NCI-H1105 treated with DMSO at 0.1 percent for 48 hours (cell line): ENCODE measurements at places on chromosomes 6 and 20.

DNA sequence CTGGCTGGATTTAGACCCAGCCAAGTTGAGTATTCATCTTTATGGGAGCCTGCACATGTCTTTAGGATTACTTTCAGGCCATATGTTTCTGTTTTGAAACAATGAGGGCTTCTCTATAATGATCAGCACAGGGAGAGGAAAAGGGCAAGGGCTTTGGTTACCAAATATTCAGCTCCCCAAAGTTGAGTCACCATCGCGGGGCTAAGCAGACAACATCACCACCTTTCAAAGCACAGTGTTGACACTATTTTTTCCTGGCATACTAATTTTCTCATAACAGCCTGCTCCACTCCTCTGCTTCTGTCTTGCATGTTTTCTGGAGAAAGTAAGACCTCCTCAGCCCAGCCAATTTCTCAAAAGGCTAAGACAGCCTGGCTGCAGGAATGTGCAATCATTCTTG is 4.9 kb downstream of the SCML4 start:
- no peak for DNase-seq

- no peak for DNase-seq
Observed at GRCh38 chr20:62365814-62366369, 1.2 kb downstream of the LAMA5 start.

DNA sequence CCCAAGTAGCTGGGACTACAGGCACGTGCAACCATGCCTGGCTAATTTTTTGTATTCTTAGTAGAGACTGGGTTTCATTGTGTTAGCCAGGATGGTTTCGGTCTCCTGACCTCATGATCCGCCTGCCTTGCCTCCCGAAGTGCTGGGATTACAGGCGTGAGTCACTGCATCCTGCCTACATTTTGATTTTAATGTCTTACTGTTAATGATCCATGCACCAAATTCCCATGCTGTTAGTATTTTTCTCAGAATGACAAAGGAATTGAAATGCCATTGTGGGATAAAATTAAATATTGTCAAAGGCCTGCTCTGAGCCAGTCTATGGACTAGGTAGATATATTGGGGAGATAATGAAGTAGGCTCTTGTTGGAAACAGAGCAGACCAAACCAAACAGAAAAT is 28.2 kb downstream of the CBFA2T2 start:
- no peak for DNase-seq

- DNase-seq = no peak
Observed at GRCh38 chr20:63333241-63333836, 27.8 kb downstream of the CHRNA4 start.

DNA sequence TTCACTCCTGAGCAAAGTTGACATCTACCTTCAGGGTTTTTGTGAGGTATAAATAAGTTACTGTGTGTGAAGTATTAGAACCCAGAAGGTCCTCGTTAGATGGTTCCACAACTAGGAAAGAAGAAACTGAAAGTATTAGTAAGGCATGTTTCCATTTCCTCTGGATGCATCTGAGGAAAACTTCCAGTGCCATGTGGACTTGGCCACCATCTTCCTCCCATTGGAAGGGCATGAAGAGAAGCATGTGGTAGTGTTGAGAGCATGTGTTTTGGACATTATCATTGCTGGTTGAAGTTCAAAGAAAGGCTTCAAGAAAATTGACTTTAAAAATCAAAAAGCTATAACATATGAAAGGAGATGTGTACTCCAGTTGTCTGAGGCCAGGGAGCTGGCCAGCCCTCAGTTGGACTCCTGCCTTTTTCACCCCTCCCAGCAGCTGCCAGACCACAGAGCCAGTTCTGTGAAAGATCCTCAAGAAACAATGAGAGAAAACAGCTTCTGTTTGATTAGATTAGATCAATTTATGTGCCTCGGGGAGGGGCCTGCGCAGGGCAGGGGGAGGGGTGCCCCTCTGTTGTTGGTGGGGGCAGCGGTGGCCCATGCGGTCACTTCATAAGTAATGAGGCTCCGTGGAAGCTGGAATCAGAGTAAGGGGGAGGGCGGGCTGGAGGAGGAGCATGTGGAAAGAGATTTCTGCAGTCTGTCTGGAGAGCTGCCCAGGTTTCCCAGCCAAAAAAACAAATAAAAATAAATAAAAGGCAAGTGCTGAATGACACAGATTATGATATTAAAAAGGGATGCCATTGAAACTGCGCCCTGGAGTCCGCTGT is 154.0 kb downstream of the JARID2 start:
- DNase-seq = peak; percentile 79

DNA sequence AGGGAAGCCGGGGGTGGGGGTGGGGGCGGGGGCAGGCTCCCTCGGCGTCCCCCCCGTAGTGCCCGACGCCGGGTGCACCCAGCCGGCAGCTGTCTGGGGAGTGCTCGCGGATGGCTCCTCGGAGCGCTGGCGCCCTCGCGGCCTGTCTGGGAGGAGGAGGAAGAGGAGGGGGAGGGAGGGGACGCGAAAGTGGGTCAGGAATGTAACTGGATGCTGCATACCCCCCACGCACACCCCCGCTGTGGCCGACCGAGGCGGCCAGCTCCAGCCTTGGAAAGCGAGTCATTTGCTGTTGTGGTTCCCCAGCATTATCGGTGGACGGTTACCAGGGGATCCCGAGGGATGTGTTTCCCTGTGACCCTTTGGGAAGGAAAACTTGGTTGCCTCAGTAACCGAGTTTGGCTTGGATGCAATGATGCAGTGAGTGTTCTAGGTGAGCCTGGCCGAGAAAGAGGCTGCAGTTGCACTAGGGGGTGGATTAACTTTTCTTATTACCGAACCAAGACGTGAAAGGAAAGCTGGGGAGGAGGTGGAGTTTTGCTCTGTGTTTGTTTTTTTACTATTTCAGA is 55.2 kb upstream of the RREB1 start:
- peak; percentile 67 for DNase-seq

DNA sequence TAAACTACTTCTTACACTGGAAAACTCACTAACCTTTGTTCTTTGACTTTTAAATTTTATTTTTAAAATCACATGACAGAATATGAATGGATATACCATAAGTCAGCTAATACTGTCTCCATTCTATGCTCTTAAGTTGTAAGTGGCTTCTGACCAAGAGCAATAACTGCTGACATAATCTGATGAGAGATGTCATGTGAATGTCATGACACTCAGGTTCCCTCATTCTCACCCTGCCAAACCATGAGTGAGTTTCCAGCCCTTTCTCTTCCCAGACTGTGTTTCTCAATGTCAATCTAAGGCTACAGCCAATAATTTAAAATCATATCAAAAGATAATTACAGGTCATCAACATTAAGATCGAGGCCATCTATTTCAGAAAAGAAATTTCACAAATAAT is 39.7 kb downstream of the KIF16B start:
- no peak for DNase-seq

GRCh38 chr20:31723069-31723318 is 326 bp upstream of the BCL2L1 start:
- no peak for DNase-seq

GRCh38 chr6:140069576-140069975 is 695.1 kb upstream of the CITED2 start:
- DNase-seq = no peak

GRCh38 chr20:47013606-47014005 is 119.0 kb downstream of the EYA2 start:
- DNase-seq = no peak

DNA sequence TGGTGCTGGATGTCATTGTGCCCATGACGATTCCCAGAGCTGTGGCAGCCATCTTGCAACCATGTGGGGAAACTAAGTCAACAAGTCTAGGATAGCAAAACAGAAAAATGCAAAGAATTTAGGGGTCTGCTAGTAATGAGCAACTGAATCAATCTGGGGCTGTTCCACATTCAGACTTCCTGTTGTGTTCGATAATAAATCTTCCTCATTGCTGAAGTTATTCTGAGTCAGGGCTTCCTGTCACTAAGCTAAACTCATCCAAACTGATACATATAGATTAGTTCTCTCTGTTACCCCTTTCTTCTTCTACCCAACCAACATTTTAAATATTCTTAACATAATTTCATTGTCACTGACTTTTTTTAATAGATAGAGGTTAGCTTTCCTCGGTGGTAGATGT is 205.9 kb downstream of the HACE1 start:
- no peak for DNase-seq

GRCh38 chr6:32166411-32167061 is 2.1 kb downstream of the EGFL8 start:
- no peak for DNase-seq

GRCh38 chr6:158338311-158339112 is 26.2 kb downstream of the TULP4 start:
- DNase-seq = peak; percentile 55

DNA sequence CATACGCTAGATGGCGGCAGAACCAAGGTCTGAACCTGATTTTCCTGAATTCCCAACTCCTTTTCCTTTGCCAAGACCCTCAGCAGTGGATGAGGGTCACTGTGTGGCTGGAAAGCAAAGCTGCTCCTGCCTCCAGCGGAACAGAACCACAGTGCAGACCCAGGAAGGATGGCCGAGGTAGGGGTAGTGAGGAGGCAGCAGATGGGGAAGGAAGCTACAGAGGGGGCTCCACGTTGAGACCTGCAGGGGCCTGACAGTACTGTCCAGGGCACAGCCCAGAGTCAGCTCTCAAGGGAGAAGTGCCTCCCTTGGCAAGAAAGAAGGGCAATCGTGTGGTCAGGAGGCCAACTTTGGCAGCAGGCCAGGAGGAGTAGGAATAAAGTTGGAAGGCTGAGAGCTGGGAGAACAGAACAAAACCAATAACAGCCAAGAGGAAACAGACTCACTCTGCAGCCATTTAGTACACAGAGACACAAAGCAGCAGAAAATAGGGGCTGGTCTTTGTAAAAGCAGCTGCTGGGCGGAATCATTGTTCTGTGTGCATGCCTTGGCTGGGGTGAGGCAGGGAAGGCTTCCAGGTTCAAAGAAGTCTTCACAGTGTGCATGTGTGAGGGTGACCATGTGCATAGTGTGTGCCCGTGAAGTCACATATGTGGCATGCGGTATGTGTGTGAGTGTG is 3.1 kb downstream of the GABRR2 start:
- DNase-seq = peak; percentile 38

DNA sequence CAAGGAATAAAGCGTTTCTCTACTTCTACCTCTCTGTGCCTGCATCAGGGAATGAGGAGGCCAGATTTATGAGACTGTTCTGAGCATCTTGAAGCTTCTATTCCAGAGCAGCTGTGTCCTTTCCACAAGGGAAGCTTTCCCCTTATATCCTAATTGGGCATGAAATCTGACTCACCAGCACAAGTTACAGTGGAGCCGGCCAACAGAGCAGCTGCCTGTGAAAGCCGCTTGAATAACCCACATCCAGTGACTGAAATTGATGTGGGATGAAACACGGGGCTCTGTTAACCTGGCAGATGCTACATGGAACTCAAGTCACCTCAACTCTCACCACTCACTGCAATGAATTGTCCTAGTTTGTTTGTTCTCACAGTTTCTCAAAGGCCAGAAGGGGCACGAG is 400.3 kb downstream of the TFAP2A start:
- DNase-seq = no peak

- no peak for DNase-seq
Observed at GRCh38 chr6:163866192-163866591, 451.7 kb downstream of the QKI start.

DNA sequence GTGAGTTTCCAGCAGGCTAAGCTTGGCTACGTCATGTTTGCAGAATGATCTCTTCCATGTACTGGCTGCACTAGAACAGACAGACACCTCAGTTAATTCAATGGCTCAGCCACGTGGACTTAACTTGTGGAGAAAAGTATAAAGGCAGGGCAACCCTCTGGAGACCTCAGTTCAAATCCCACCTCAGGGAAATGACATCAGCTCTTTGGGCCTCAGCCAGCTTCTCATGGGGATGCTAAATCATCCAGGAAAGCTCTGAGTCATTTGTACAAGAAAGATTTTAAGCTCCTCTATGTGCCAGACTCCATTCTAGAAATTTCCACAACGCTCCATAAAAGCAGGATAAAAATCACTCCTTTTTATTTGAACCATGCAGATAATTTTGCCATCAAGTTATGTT is 128.5 kb upstream of the SALL4 start:
- no peak for DNase-seq

DNA sequence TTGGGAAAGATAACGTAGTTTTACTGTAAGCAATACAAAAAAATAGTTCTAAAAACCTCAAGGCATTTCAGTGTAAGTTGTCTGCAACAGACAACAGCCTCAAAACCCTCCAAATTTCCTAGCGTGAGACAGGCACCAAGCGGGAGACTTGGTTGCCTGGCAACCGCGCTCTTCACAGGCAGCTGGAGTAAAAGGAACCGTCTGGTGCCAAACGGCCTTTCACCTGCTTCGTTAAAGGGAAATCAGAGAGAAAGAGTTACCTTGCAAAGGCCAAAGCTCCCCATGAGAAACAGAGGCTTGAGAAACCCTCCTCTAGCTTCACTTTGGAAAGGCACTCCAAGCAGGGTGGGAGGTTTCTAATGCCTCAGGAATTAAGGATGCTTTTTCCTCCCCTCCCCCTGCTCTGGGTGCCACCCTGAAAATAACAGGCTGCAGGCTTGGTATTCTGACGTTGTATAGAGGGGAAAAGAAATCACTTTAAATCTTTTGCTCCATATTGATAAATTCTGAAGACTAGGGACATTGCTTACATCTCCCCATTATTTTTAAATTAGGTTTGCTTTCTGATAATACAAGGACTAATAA is 129.7 kb upstream of the UFL1 start:
- DNase-seq = peak; percentile 98

DNA sequence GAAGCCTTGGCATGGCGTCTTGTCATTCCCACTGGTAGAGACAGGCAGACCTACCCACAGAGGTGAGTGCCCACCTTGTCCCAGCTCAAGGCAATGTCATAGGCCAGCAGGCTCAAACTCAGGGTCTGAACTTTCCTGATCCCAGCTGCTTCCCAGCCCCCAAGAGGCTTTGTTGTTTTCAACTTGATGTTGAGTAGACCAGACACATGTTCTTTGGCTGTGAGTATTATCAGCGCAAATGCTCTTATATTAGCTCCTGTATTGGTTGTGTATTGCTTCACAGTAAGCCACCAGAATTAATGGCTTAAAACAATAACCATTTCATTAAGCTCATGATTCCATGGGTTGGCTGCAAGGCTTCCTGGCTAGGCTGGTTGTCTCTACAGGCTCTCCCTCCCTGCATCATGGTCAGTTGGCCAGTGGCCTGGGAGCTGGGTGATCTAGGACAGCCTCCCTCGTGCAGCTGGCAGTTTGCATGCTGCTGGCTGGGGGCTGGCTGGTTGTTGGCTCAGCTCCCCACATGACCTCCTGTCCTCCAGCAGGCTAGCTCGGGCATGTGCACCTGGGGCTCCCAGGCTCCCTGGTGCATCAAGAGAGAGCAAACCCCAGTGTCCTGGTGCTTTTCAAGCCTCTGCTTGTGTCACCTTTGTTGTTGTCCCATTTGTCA is 21.6 kb downstream of the TOX2 start:
- DNase-seq = peak; percentile 31

- DNase-seq = no peak
Observed at GRCh38 chr6:20313051-20313450, 88.6 kb upstream of the E2F3 start.

- no peak for DNase-seq
Observed at GRCh38 chr6:6751266-6751596, 162.7 kb downstream of the LY86 start.

DNA sequence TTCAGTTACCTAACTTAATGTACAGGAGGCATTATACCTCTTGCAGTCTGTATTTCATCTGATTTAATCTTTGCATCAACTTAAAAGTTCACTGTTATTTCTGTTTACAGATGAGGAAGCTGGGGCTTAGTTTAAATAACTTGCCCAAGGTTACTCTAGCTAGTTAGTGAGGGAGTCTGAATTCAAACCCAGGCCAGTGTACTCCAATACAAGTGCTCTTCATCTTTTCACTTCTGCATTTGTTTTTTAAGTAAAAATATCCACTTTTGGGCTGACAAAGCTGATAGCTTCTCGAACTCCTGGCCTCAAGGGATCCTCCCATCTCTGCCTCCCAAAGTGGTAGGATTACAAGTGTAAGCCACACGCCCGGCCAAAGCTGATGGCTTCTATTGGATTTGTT is 23.6 kb downstream of the RREB1 start:
- DNase-seq = no peak
